ENCODE measurements at places on chromosomes 12 and 14.
A peak's percentile ranks its signal among the peaks of the same experiment; 100 is the strongest.

DNA sequence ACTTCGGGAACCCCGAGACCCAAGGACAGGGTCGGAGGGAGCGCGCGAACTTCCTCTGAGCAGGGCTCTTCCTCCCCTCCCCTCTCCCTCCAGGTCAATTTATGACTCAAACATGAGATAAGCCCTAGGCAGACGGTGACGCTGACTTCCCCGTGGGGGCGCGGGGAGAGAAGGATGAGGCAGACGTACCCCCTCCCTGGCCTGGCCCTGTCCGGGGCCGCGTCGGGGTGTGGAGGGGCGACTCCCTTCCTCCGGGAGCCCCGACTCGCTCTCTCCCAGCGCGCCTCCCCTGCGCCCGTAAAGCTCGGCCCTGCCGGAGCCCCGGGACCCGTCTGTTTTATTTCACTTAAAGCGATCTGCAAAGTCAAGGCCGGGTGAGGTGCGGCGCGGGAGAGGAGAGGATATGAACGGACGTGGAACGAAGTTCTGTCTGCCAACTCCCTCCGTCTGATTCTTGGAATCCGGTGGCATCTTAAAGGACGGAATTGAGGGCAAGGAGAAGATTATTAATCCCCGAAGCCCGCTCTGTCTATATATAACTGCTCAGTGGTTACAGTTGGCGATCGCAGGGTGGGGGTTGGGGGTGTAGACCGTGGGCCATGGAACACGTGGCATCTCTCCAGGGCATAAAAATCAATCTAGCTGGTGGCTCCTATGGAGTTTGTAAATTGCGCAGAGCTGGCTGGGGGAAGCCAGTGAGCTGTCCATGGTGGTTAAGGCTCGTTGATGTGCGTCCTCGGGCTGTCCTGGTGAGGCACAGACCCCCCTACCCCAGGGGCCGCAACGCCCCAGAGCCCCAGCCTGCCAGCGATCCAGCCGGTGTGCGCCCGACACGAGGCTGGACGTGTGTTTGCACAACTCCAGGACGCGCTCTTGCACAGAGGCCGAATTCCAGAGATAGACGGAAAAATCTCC, 2.9 kb upstream of the PTHLH start:
- DNase-seq: no peak

DNA sequence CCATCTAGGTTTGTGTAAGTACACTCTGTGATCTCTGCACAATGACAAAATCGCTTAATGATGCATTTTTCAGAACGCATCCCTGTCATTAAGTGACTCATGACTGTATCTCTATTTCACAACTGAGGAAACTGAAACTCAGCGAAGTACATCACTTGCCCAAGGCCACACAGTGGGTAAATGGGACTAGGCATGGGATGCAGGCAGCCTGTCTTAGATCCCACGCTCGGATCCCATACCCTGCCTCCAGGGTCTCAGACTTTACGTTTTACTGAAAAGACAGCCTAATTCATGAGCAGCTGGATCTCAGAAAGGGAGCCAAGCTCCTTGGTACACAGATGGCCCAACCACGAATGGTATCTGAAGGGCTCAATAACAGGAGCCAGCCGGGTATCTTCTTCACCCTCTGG, 2.4 kb upstream of the MLEC start:
- DNase-seq: peak; percentile 18

GRCh38 chr14:50961605-50962221, 17.4 kb upstream of the PYGL start:
- DNase-seq: no peak

- no peak for DNase-seq
Observed at GRCh38 chr12:57679697-57680096, 14.2 kb upstream of the OS9 start.

DNA sequence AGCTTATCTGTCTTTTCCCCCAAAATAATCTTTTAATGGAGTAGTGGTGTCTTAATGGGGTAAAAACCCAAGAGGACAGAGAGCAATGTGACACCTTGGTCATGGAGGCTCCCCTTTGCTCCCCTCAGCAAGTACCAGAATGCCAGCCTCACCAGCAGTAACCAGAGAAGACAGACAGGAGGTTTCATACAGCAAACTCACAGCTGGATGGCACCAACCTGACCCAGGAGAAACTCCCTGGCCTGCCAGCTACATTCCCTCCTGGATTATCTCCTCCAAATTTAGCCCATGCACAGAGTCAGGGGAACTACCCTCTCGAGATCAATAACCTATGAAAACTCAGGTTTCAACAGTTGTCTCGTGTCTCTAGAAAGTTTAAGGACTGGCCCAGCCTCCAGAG, 15.9 kb downstream of the BHLHE41 start:
- no peak for DNase-seq

GRCh38 chr12:5789469-5789968, 155.5 kb downstream of the ANO2 start:
- no peak for DNase-seq

- no peak for DNase-seq
Observed at GRCh38 chr14:65100922-65101541, 1.3 kb downstream of the MAX start.

- DNase-seq: no peak
Observed at GRCh38 chr14:61183196-61183885, 97.8 kb downstream of the TMEM30B start.

GRCh38 chr12:106345746-106346145, 11.8 kb upstream of the POLR3B start:
- peak; percentile 13 for DNase-seq

GRCh38 chr14:56149151-56149550, 30.9 kb downstream of the PELI2 start:
- no peak for DNase-seq

GRCh38 chr12:44972746-44973421, 78.0 kb downstream of the DBX2 start:
- no peak for DNase-seq

DNA sequence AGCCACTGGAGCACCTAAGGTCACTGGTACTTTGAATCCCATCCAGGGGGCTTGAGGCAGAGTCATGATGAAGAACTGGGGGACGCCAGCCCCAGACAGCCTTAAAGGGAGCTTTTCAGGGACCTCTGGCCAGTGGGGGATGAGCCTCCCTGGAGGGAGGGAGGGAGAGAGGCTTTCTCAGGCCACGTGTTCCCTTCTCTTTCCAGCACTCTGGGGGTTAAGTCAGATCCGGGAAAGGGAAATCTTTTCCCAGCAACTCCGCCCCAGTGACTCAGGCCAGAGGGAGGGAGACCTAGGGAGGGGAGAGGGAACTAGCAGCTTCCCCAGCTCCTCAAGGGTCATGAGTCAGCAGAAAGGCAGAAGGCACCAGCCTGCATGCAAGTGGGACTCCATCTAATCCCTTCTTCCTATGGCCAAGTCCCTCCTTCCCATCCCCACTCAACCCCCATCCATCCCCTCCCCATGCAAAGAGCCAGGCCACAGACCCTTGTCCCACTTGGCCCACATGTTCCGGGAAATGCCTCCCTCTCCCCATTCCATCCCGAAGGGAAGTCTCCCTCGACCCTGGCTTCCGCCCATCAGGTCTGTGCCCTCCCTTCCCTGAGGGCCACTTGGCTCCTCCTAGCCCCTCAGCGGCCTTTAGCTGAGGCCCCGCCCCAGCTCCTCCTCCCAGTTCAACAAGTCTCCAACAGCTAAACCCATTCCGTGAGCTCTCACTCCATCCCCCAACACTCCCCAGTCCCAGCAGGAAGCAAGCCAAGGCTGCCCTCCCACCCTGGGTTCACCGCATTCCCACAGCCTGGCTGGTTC, 5.6 kb downstream of the TNFRSF1A start:
- peak; percentile 47 for DNase-seq

GRCh38 chr14:63282997-63283883, 35.5 kb downstream of the GPHB5 start:
- no peak for DNase-seq

DNA sequence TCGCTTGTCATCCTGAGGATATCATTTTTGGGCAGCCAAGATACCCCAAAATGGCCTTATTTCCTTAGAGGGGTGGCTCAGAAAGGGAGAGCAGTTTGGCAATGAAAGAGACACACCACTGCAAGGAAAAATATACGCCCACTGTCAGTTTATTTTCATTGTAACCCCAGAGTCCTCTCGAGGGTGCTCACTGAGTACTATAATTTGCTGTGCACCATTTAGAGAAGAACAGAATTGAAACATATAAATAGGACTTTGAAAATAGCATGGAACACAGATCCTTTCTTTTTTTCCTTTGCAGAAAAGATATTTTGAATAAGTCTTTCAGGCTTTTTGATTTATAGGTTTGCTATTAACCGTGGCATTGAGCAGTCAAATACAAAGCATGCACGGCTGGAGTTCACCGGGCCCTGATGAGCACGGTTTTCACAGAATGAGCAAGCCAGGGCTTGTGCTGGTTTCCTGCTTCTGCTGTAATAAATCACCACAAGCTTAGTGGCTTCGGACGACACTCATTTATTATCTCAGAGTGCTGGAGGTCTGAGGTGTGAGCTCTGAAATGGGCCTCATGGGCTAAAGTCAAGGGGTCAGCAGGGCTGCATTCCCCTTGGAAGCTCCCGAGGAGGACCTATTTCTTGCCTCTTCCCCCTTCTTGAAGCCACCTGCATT, 152.3 kb downstream of the ZNF664 start:
- DNase-seq: no peak

DNA sequence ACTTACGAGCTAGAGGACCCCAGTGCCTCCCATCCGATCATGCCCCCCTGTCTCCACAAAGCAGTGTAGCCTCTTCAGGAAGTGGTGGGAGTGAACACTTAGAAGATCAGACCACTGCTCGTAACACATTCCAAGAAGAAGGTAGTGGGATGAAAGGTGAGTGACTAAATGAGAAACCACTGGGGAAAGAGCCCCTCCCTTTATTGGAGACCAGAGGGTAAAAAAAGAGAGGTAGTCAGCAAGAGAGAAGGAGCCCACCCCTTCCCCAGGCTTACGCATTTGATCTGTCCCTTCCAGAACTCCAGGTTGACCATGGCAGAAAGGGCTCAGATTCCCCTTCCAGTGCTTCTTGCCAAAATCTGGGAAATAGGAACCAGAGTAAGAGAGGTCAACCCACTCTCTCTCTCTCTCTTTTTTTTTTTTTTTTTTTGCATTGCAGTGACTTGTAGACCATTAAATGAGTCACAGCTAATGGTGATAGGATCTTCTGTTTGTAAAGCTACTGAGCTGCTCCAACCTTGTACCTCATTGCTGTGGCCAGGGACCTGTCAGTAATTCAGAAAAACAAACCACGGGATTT, 165.4 kb downstream of the GCH1 start:
- no peak for DNase-seq

DNA sequence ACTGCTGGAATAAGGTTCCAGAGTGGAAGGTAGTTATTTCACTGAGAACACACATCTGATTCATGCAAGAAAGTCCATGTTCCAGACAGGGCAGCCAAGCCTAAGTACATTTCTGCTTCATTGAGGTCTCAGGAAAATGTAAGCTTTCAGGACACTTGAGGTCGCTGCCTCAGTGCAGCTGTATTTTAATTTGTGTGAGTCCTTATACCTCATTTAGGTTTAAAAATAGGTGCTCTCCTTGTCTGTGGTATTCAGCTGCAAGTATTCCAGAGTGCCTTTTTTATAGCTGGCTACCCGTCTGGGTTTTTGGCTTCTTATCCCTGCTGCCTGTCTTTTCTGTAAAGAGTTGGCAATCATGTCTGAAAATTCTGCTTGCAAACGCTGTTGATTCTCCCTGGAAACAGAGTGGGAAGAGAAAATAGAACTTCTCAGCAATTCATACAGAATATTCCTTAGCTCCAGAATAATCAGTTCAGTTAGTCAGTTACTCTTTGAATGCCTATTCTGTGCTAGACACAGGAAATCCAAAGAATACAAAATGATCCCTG, 45.3 kb upstream of the PLBD1 start:
- DNase-seq: no peak

DNA sequence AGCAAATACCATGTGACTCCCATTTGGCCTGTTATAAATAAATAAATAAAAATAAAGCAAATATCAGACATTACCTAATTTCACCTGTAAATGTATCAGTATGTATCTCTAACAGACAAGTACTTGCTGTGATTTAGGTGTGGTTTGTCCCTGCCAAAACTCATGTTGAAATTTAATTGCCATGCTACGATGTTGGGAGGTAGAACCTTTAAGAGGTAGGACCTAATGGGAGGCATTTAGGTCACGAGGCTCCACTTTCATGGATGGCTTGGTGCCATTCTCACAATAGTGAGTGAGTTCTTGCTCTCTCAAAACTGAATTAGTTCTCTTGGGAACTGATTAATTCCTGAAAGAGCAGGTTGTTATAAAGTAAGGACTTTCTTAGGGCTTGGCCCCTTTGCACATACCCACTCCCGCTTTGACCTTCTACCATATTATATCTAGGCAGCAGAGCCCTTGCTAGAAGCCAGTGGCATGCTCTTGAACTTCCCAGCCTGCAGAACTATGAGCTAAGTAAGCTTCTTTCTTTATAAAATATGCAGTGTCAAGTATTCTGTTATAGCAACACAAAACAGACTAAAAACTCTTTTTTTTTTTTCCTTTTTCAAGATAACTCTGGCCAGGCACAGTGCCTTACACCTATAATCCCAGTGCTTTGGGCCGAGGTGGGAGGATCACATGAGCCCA, 26.0 kb downstream of the VEZT start:
- DNase-seq: no peak

GRCh38 chr12:65905405-65905804, 81.1 kb downstream of the HMGA2 start:
- no peak for DNase-seq

- DNase-seq: no peak
Observed at GRCh38 chr14:32709027-32709426, 229.7 kb upstream of the NPAS3 start.

GRCh38 chr14:73455294-73455693, 3.1 kb downstream of the NUMB start:
- DNase-seq: no peak

DNA sequence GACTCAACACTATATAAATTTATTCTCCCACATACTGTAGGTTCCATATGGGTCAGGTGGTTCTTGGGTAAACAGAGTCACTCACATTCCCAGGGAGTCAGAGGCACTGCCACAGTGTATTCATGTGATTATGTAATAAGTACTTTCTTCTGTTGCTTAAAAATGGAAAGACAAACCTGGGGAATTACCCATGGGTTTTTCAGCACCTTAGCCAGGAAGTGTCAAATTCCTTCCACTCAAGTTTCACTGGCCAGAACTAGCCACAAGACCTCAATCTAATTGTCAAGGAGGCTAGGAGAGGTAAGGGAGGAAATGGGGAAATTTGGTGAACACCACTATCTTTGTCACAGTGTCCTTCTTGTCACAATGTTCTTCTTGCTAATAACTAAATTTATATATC, 333.2 kb upstream of the MDGA2 start:
- no peak for DNase-seq

GRCh38 chr12:53069621-53070410, 9.4 kb downstream of the SPRYD3 start:
- DNase-seq: no peak

- no peak for DNase-seq
Observed at GRCh38 chr12:92110083-92110640, 35.5 kb downstream of the BTG1 start.

All from CD4-positive, alpha-beta T cell treated with Interleukin-1 beta for 1 hour (primary cell).